KG1 (cell line): ENCODE measurements at places on chromosomes 1 and 21.

GRCh38 chr1:156155756-156156510 lies 2.5 kb downstream of the SEMA4A start:
- DNase-seq = no peak

DNA sequence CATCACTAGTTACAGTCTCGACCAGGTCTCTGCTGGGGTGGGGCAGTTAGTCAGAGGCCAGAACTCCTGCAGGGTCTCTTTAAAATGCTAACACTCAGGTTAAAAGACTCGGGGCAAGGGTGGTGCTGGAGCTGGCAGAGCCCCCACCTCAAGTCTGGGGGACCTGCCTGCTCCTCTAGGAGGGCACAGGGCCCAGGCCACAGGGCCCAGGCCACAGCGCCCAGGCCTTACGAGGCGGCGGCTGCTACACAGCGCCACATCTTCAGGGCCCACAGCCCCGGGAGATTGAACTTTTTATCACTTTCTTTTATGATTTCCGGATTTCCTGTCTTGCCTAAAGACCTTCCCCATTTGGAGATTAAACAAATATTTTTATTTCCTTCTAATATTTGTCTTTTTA lies 10.4 kb downstream of the MPZ start:
- DNase-seq = no peak

DNA sequence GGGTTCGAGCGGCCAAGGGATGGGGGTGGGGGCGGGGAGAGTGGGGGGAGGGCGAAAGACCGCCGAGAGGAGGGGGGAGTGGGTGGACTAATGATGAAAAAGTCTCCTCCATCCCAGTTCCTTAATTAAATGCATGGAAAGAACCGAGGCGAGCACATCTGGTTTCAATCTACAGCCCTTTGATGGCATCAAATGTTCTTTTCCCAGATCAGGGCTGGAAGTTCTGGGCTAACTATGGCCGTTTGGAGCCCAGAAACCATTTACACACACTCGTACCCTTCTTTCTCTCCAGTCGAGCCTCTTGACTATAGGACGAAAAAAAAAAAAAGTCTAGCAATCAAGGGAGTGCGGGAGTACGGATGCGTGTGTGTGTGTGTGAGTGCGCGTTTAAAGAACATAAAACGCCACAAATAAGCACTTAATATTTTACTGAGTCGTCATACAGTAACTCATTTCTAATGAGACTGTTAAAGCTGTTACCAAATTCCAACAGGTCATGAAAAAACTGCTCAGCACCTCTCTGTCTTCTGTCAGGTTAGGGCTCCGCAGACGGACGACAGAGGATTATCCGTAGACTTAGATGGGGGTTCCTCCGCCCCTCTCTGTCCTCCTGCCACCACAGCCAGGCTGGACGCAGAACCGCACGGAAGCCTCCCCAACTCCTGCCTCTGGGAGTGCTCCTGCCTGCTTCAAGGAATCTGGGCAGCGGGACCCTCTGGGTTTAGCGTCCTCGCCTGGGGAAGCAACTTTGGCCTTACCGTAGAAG lies 2.1 kb upstream of the PRRX1 start:
- DNase-seq = no peak

DNA sequence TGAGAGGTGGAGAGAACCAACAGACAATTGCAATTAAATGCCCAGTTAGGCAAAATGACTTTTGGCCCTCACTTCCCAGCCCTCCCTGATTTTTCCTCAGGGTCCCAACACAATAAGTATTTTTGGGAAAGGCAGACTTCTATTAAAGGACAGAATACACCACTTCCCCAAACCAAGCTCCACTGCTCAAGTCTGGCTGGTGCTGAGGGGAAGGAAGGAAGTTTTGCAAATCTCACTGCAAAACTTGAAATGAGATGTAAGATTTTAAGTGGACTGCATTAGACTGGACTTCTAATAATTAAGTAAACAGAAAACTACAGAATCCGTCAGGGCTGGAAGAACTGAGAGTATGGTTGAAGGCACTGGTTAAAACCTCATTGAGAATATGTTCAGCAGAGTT lies 32.2 kb upstream of the CD1D start:
- DNase-seq = no peak

GRCh38 chr1:78051005-78051404 lies 5.2 kb downstream of the GIPC2 start:
- DNase-seq = no peak

- DNase-seq = no peak
Measured at GRCh38 chr1:43962324-43962723, 7.5 kb upstream of the DPH2 start.

DNA sequence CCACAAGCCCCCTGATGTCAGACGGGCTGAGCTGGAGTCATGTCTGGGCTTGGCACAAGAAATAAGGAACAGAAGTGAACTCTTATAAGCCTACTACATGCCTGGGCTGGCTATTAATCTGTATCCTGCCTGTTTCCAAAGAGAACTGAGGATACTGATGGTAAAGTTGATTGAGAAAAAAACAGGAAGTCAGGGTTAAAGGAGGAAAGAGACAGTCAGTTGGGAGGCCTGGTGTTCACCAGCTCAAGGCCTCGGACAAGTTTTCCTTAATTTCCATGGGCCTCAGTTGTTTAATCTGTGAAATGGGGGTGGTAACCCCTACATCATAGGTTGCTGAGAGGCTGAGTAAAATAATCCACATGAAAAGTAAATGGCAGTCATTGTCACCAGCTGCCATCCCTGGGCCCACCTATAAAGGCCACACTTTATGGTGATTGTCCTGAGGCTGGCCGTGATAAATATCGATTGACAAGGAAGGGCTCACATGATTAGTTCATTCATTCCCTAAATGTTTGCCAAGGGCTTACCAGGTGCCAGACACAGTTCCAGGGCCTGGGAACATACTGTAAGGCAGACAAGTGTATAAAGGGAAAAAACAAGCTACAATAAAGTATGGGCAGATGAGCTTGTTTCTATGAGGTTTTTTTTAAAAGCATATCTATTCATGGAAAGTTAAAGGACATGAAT lies 2.8 kb downstream of the ALDH4A1 start:
- DNase-seq = no peak

DNA sequence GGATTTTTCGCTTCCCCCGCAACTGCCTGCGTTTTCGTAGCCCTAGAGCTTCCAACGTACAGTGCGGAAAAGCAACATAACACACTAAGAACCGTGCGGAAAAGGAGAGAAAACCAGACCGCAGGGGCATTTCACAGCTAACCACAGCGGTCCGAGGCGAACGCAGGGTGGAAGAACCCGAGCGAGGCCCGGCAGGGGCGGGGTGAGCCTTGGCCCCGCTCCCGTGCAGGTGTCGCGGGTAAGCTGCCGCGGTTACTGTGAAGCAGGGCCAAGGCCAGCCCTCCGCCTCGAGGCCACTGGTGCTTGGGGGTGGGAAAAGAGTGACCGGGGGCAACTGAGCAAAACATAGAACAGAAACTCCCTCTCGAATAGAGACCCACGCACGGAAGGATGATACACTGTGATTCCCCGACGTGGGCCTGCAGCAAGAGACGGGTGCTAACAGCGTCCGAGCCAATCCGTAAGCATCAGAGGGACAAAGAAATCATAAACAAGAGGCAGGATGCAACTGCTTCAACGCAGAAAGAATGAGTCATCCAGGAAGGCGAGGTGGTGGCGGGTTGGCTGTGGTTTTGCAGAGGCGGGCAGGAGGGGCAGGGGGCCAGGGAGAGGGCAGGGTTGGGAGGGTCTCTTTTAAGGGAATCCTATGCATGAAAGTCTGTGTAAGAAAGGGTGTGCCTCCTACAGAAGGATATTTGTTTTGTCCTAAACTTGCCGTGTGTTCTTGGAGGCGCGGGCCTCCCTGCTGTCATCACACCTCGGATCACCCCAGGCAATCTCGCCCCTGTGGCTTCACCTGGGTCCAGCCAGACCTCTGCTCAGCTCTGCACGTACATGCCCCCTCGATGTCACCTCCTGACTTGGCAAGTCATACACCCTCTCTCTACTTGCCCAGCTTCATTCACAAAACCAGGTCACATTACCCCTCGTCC lies 7.3 kb downstream of the GNG4 start:
- DNase-seq = peak; percentile 31

GRCh38 chr21:37550618-37551330 lies 184.2 kb downstream of the DYRK1A start:
- no peak for DNase-seq

DNA sequence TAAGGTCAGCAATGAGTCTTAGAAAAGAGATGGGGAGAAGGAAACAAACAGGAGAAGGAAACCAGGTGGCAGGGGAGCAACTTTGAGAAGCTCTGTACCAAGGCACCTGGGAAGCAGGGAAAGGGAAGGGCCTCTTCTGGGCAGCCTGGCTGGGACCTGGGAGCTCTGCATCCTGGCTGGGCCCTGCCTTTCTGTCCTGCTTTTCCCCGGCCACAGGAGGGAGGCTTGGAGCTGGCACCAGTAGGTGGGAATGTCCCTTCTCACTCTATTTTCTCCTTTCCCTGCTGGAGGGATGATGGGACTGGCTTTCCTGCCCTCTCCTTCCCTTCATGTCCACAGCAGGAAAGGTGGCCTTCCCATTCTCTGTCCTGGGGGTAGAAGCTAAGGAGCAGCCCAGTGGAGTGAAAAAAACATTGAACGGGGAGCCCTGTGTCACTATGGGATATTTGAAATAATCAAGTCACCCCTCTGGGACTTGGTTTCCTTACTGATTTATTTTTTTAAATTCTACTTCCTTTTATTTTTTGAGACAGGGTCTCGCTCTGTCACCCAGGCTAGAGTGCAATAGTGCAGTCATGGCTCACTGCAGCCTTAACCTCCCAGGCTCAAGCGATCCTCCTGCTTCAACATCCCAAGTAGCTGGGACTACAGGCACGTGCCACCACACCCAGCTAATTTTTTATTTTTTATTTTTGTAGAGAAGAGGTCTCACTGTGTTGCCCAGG lies 5.1 kb upstream of the NES start:
- DNase-seq = no peak

DNA sequence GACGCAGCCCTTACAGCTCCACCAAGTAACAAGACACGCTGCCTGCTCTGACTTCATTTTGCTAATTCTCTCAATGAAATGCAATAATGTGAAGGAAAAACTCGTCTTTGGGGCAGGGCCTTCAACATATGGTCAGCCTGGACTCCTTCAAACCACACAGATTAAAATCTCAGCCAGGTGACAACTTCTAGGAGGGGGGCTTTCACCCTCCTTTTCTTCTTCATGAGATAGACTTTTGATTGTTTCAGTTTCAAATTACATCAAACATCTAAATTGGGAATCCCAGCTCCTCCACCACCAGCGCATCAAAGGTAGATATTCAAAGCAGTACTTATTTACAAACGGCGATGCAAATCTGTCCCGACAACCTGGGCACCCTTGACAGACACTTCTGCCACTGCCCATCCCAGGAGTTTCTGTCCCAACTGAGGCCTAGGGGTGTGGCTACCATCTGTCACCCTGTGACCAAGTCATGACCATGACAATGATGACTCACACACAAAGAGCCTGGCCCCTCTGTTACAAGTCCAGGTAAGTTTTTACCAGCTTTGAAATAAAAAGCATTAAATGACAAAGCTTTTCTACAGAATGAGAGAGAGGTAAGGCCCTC lies 29.7 kb downstream of the SSBP3 start:
- no peak for DNase-seq

- DNase-seq = no peak
Measured at GRCh38 chr21:25944672-25945213, 210.0 kb downstream of the GABPA start.

DNA sequence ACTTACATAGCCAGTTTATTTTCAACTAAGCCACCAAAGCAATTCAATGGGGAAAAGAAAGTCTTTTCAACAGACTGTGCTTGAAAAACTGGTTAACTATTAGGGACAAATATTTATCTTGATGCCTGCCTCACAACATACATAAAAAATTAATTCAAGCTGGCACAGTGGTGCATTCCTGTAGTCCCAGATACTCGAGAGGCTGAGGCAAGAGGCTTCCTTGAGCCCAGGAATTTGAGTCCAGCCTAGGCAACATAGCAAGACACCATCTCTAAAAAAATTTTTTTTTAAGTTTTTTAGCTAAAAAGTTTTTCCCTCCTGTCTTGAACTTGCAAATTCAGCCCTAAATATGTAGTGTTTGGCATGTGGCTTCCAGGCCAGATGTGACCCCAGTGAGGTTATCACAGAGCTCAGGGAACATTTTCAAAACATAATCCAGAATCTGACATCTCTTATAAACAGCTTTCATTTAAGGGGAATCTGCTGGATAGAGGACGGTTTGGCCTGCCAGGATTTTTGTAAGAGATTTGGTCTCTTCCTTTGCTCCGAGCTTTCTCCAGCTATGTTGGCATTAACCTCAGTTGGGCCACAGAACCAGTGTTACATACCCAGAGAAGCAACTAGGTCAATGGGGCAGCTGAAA lies 46.4 kb downstream of the COL6A1 start:
- no peak for DNase-seq

DNA sequence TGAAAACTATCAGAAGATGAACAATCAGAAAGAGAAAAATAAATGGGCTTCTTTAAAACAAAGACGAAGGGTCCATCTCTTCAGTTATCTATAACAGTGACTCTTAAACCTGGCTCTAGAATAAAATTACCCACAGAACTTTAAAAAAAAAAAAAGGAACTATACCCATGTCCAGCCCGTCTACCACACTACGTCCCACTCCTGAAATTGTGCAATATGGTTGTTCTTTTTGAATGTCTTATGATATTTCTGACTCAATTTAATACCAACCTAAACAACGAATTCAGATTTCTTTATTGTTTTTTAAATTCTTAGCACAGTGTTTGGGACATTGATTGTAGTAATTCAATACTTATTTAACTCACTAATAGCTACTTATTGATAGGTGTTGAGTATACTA lies 246.3 kb downstream of the DPYD start:
- DNase-seq = no peak

GRCh38 chr21:45430521-45431501 lies 25.8 kb downstream of the COL18A1 start:
- DNase-seq = no peak

DNA sequence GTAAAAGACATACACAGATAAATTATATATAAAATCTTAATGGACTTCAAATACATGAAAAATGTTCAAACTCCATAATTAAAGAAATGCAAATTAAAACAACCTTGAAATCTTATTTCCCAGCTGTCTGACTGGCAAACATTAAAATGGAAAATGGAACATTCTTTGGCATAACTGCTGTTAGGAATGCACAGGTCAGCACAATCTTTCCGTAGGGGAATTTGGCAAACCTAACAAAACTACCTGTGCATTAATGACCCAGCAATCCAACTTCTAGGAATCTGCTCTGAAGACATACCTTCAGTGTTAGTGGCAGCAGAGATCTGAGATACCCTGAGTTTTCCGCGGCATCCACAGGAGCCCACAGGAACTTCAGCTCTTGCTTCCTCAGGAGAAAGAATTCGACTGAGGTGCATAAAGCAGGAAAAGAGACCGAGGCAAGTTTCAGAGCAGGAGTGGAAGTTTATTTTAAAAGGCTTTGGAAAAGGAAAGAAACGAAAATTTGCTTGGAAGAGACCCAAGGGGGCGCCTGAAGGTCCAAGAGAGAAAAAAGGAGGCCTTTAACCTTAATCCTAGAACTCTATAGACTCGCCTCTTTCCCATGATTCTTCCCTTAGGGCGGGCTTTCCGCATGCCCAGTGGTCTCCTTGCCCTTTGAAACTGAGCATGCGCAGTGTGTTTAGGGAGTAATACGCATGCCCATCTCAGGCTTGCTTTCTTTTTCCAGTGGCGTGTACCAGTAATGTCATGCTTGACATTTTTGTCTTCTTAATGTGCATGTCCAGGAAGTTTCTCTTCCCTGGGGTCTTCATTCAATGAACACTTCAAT lies 24.8 kb downstream of the LYPD8 start:
- no peak for DNase-seq

- no peak for DNase-seq
Measured at GRCh38 chr1:77421504-77422233, 139.8 kb downstream of the AK5 start.
